ENCODE measurements at places on chromosomes 12 and 14.

- DNase-seq, result no peak
Observed at GRCh38 chr12:12837025-12837812, 24.1 kb downstream of the DDX47 start.

DNA sequence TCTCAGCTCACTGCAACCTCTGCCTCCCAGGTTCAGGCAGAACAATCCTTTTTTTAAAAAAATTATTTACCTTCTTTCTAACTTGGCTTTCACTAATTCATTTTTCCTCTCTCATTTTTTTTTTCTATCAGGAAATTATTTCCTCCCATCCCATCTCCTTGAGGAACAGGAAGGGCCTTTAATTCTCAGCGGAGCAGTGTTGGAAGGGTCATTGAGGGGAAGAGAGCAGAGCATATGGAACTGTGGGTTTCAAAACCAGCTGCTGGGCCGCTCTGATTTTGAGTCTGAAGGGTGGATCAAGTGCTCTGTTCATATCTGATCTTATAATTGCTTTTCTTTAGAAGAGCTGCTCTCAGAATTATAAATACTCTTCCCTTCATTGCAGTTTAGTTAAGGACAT, 29.0 kb downstream of the NUBPL start:
- no peak for DNase-seq

DNA sequence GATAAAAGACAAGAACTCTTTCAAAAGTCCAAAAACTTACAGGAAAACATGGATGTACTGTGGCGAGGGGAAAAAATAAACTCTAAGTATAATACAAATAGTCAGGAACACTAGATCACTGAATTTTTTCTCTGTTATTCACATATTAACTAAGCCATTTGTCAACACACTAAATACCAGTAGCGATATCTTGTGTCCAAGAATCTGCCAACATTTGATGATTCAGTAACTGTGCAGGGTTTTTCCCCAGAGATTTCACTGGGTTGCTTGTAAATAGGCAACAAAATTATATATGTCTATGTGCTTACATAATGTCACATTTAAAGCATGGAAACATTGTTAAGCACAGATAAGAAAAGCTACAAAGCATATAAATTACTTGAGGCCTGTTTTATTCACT, 205.9 kb downstream of the KIF21A start:
- DNase-seq, result no peak

- no peak for DNase-seq
Observed at GRCh38 chr12:18797604-18798003, 59.7 kb downstream of the CAPZA3 start.

- no peak for DNase-seq
Observed at GRCh38 chr12:53961025-53961761, 6.5 kb downstream of the HOXC12 start.

Data from activated T-helper 1 cell treated with anti-CD3 and anti-CD28 coated beads, Interleukin-2, amount 50 U/mL, for 16 hours (primary cell).